ENCODE measurements at places on chromosomes 3 and 15.

- no peak for DNase-seq
Observed at GRCh38 chr3:168048414-168049330, 47.1 kb downstream of the GOLIM4 start.

GRCh38 chr3:11335056-11335608, 62.9 kb downstream of the ATG7 start:
- DNase-seq = no peak

- no peak for DNase-seq
Observed at GRCh38 chr3:13873818-13874217, 6.1 kb downstream of the WNT7A start.

DNA sequence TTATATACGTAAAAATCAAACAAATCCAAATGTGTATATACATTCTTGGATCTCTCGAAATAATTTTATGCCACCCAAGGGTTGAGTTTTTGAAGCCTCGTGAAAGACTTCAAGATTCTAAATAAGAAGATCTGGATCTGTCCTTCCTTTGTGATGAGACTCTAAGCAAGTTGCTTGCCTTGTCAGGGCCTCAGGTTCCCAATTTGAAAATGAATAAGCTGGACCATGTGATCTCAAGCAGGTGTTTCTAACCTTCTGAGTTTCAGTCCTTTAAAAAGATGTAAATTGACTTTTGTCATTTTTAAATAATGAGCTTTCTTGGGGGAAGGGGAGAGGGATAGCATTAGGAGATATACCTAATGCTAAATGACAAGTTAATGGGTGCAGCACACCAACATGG, 137.1 kb downstream of the P3H2 start:
- DNase-seq = no peak

DNA sequence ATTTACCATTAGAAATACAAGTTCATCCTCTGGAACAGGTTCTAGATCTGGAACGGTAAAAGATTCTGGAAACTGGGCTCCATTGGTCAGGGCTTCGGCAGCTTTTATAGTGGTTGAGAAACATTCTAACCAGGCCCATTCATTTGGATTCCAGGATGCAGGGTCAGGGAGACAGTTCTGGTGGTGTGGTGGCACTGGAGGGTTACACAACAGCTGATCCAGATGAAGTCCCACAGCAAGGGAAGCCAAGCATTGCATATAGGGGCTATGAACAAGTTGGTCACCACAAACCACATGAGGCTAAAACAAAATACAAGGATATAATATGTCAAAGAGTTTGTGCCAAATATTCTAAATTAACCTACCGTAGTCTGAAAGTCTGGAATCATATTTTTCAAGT, 43.0 kb downstream of the FBXL22 start:
- no peak for DNase-seq

- no peak for DNase-seq
Observed at GRCh38 chr3:10674578-10674977, 141.4 kb upstream of the SLC6A11 start.
